Astrocyte of the cerebellum (primary cell): ENCODE measurements at places on chromosomes 12 and 14.

GRCh38 chr12:19205120-19205519 lies 75.6 kb downstream of the PLEKHA5 start:
- no peak for DNase-seq

DNA sequence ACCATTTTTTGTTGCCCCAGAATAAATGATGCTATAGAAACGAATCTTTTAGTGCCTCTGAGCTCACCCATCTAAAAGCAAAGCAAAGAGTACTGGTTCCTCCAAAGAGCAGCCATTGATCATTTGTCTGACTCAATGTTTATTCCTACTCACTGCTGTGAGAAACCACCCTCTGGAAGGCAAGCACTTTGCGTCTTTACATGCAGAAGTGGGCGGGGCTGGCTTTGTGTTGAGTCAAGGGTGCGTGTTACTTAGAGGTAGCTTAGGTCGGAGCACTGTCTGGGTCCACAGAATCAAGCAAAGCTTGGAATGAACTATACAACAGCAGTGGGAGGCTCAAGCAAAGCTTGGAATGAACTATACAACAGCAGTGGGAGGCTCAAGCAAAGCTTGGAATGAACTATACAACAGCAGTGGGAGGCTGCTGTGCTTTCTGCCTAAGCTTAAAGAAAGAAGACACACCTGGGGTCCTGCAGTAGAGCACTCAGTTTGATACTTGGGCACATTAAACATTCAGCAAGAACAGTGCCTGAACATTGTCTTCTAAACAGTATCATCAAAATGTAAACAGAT lies 77.2 kb upstream of the PRICKLE1 start:
- DNase-seq: no peak

DNA sequence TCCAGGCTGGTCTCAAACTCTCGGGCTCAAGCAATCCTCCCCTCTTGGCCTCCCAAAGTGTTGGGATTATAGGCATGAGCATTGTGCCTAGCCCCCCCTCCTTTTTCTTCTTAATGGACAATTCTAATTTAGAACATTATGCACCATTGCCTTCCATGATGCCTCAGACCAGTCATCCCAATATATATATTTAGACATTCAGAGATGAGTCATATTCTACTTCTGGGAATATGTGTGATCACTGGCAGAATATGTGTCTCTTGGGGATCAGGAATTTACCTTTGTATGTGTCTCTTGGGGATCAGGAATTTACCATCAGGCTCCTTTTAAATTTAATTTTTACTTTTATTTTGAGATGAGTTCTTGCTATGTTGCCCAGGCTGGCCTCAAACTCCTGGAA lies 7.5 kb upstream of the CCDC177 start:
- DNase-seq: no peak

GRCh38 chr12:65259501-65259900 lies 19.0 kb upstream of the MSRB3 start:
- no peak for DNase-seq

GRCh38 chr14:21526672-21527317 lies 649 bp upstream of the SALL2 start:
- DNase-seq: no peak

- no peak for DNase-seq
These were observed 470.1 kb downstream of the TMTC2 start for GRCh38 chr12:83156815-83157214.

DNA sequence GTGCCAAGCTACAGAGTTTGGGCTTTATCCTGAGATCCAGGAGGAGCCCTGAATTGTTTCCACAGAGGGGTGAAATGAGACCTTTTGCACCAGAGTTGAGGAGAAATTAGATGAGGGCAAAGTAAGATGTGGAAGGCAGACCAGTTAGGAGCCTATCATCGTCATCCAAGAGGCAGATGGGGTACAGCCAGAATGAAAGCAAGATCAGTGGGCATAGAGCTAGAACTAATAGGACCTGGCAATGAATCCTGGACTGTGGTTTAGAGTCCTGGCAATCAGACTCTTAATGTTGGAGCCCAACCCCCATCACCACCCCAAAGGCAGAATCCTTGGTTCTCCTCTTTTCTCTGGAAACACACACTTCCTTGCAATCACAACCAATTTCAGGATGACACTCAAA lies 166.6 kb upstream of the HMGA2 start:
- DNase-seq: no peak

- no peak for DNase-seq
These were observed 40.9 kb upstream of the NOS1 start for GRCh38 chr12:117402363-117402762.

- DNase-seq: no peak
These were observed 167.8 kb upstream of the HIF1A start for GRCh38 chr14:61527325-61528100.

DNA sequence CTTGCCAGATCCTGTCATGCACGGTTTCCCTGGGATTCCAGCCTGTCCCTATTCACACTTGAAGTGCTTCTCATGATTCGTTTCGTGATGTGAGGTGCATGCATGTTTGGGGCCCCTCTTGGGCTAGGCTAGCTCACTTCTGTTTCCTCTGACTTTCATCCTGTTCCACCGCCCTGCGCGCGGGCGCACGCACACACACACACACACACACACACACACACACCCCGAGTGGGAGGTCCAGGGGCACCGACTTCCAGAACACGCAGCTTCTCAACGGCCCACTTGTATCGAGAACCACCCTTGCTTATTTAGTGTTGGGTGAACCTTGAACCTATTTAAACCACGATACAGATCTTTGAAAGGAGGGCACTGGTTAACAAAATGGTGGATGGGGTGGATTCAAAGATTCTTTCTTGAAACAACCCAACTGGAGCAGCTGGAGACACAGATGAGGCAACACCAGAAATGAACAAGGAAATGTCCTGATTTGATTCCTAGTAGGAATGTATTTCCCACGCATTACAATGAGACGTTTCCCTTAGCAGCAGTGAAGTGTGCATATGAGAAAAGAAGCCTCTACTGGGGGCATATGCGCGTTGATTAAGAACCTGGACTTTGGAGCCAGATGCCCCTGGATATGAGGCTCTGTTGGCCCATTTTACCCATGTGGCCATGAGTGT lies 16.3 kb downstream of the ELK3 start:
- no peak for DNase-seq

DNA sequence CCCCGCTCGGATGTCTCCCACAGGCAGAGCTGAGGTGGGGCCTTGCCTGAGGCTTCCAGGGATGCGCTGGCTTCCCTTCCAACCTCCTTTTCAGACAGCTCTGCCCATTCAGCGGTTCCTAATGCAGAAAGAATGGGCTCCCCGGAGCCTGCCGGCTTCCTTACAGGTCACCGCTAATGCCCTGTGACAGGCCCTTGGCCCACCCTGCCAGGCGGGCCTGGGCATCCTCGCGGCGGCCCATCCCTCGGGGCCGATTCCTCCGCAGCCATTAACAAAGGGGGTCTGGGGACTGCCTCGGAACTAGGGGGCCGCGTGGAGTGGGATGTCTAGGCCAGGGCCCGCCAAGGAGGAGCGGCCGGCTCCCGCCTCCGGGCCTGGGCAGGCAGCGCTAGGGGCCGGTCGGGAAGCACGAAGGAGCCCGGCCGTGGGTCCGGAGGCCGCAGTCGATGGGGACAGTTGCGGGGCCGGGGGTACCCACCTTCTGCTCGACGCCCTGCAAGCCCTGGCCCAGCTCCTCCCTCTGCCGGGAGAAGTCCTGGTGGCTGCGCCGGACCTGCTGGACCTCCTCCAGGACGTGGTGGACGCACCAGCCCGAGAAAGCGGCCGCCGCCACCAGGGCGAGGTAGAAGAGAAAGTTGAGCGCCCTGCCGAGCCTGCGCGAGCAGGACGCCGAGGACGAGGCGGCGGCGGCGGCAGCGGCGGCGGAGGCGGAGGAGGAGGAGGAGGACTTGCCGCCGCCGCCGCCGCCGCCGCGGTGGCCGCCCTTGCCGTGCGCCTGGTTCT lies 738 bp downstream of the CKAP4 start:
- no peak for DNase-seq

DNA sequence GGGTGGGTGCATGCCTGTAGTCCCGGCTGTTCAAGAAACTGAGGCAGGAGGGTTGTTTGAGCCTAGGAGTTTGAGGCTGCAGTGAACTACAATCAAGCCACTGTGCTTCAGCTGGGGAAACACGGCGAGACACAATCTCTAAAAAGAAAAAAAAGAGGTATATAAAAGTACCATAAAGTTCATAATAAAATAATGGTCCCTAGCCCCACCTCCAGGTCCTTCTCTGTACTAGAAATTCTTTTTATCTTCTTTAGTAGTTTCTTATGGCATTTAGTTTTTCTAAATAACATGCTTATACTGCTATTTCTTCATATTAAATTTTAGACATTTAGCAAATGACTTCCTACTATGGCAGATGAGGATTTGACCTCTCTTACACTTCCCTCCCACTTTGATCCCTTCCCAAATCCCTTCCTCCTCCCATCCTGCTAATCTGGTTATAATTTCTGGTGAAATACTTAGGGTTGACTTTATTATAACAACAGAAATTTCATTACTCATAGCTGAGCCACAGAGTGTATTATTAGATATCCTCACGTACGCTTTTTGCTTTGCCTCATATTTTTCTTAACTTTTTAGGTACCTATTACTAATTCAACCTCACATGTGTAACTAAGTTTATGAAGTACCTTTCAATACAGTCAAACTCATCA lies 94.7 kb downstream of the SLC41A2 start:
- DNase-seq: no peak

DNA sequence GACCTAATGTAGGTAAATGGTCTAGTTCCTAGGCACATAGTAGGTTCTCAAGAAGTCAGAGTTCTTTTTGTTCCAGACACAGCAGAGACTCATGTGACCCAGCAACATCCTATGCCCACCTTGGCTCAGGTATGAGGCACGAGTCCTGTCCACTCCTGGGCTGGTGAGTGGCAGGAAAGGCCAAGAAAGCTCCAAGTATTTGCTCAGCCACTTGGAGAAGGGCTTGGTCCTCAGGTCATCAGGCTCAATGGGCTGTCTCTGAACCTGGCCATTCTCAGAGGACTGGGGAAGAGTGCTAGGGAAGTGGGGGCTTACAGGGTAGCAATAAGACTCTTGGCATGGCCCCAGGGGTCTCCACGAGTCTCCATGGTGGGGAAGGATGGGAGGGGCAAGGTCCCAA lies 253.1 kb downstream of the NTF3 start:
- DNase-seq: no peak

- DNase-seq: peak; percentile 89
These were observed at the start of gene REC8 for GRCh38 chr14:24171422-24172260. Gene REC8 (plus strand): TSS chr14:24172080. CDS start chr14:24172553, 473 bp downstream.

GRCh38 chr12:11545484-11546330 lies 103.8 kb upstream of the ETV6 start:
- no peak for DNase-seq

- no peak for DNase-seq
These were observed 271.3 kb downstream of the ZFP36L1 start for GRCh38 chr14:68521557-68521901.

GRCh38 chr14:66238969-66239368 lies 247.2 kb upstream of the CCDC196 start:
- no peak for DNase-seq

- no peak for DNase-seq
These were observed 627 bp downstream of the CPM start for GRCh38 chr12:68932128-68932960.

DNA sequence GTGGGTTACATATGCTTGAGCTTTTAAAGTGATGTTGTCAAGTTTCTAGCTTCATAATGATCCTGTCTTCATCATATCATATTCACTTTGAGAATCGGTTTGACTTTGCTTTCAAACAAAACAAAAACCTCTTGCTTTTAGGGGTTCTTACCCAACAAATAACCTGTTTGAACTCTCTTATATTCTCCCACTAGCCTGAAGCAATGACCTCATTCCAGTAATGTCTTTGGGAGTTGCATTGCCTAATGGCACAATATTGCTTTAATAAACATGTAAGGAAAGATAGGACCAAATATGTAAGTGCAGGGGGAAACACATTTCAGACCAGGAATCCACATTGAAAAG lies 27.7 kb downstream of the WBP11 start:
- DNase-seq: no peak

DNA sequence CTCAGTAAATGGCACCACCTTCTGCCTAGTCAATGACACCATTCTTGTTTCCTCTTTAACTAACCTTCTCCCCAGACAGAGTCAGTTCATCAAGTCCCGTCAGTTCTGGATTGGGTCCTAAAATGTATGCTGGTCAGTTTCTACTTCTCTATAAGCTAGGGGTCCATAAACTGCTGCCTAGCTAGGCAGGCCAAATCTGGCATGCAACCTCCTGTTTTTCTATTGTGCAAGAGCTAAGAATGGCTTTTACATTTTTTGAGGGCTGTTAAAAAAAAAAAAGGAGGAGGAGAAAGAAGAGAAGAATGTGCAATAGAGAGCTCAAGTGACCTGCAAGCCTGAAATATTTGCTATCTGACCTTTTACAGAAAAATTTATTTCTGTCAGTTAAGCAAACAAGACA lies 6.4 kb upstream of the TMED10 start:
- DNase-seq: no peak

- no peak for DNase-seq
These were observed 2.0 kb downstream of the PACS2 start for GRCh38 chr14:105316577-105316941.

DNA sequence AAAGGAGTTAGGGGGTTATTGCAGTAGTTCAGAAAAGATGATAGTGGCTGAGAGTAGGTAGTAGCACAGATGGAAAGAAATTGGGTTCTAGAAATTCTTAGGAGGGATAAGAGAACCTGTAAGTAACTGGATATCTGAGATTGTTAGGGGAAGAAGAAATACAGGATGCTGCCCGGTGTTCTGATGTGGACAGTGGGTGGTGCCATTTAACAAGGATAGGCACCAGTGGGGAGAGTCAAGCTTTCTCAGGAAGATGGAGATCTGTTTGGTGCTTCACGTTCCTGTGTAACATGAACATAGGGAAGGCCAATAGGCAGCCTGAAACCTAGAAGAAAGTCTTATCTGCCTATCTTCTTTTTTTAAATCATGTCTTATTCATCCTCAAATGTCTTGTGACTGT lies 245.9 kb downstream of the NPAS3 start:
- DNase-seq: no peak

- DNase-seq: no peak
These were observed 14.5 kb upstream of the MAP1LC3B2 start for GRCh38 chr12:116544656-116545055.

GRCh38 chr14:21098076-21098891 lies at the start of gene ZNF219:
Gene ZNF219 (minus strand): TSS chr14:21098655. CDS start chr14:21093591, 5,064 bp downstream.
- DNase-seq: no peak

DNA sequence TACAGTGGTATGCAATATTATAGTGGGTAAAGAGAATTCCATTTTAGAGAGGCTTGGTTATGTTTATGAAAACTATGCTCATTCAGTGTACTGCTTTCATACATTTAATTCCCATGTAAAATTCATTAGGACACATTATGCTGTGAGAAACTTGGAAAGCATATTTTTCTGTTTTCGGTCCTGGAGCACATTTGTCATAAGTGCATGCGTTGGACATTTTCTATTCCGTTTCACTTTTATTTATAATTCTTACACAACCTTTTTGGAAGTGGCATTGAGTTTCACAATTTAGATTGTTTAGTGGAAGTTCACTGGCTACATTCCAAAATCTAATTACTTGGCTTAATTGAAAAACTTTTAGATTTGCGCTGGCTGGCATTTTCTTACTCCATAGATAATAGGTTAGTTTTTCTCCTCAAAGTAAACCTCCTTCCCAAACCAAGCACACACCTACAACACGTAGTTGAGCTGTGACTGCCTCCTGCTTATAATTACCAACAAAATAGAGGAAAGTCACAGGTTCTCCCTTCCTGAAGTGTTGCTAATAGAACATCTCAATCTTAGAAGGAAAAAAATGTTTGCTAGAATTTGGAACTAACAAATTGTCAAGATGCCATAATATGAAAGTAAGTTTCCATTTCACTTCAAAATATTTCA lies 938.5 kb downstream of the TRHDE start:
- DNase-seq: no peak
